ENCODE measurements at places on chromosomes 5 and 9.

- DNase-seq = no peak
These were observed 218.0 kb upstream of the C9orf72 start for GRCh38 chr9:27791311-27791710.

GRCh38 chr5:59236448-59236847 is 653.6 kb downstream of the RAB3C start:
- no peak for DNase-seq

GRCh38 chr9:134380542-134381271 is 54.5 kb downstream of the RXRA start:
- DNase-seq = no peak

DNA sequence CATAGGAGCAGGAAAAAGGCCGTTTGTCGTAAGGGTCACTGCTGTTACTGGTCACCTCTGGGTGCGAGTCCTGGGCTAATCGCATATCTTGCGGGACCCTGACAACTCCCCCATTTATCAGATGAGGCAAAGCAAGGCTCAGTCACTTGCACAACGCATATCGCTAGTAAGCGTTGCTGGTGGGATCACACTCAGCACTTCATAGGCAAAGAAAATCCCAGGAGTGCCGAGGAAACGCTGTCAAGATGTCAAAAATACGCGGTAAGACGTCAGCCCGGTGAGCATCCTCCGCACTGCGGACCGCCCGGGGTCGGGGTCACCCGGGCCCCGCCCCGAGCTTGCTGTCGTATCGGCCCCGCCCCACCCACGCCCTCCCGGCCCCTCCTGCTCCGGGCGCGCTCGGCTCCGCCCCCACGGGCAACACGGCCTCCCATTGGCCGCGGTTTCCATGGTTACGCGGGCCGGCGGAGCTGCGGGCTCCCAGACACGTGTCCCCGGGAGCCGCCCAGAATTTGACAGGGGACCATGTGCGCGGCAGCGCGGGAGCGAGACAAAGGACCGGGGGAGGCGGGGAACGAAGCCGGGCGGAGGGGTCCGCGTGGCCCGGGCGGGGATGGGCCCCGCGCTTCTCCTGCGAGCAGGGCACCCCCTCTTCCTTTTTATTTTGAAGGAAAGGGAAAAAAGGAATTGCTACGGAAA is 80.2 kb upstream of the IER5L start:
- peak; percentile 89 for DNase-seq

DNA sequence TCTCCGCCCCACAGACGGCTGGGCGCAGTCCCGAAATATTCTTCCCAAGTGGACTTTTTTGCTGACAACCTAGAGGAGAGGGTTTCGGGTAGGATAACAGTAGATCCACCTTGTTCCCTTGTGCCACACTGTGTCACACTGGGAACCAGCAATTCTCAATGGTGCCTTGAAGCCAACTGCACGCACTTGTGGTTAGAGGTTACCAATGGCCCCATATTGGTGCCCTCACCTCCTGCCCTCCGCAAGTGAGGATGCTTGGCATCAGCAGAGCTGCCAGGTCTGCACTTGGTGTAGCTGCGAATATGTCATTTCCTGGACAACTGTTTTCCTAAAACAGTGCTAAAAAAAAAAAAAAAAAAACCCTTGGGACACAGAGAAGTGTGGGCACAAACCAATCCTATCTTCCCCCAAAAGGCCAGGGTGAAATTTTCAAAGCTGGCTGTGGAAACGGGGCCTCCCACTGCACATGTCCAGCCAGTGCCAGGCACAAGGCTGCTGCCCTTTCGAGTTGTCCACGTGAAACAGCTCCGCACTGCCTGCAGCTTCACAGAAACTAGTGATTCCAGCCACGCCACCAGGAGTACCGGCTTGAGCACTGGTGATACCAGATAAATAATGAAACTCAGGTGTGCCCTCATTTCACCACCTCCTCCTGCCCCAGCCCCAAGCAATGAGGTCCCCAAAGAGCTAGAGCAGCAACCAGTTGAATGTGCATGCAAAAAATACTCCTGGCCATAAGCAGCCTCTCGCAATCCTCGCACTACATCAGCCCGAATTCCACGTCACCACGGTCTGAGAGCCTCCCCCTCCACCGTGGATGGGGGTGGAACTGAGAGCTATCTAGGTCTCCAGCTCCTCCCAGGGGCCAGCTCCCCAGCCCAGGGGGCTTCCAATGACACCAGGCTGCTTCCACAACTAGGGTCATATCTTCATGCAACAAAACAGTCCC is 51.2 kb downstream of the USP20 start:
- no peak for DNase-seq

GRCh38 chr5:43533646-43534045 is 18.7 kb upstream of the C5orf34 start:
- no peak for DNase-seq

GRCh38 chr5:54401515-54401914 is 54.0 kb upstream of the HSPB3 start:
- no peak for DNase-seq

GRCh38 chr5:98929710-98930298 is 997 bp upstream of the CHD1 start:
- no peak for DNase-seq

DNA sequence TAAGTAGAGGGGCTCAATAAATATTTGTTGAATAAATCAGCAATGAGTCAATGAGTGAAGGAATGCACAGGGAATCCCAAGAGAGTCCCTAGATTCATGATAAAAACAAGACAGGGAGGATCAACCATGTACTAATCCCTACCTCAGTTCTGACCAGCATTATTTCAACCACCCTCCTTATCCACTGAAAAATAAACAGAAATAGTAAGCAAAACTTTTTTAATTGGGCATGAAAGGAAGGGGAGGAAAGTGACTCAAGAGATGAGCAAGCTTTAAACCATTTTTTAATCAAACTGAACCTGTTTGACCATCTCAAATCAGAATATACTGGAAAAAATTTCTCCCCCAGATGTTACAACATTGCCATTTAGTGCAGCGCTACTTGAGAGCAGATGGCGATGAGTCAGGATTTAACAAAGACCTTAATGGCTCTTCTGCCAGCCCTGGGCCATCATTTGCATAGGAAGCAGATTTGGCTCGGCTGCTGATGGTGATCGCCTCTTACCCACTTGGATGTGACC is 194.8 kb upstream of the SLC30A5 start:
- peak; percentile 38 for DNase-seq

GRCh38 chr9:113654605-113655428 is 191.3 kb downstream of the RGS3 start:
- no peak for DNase-seq

DNA sequence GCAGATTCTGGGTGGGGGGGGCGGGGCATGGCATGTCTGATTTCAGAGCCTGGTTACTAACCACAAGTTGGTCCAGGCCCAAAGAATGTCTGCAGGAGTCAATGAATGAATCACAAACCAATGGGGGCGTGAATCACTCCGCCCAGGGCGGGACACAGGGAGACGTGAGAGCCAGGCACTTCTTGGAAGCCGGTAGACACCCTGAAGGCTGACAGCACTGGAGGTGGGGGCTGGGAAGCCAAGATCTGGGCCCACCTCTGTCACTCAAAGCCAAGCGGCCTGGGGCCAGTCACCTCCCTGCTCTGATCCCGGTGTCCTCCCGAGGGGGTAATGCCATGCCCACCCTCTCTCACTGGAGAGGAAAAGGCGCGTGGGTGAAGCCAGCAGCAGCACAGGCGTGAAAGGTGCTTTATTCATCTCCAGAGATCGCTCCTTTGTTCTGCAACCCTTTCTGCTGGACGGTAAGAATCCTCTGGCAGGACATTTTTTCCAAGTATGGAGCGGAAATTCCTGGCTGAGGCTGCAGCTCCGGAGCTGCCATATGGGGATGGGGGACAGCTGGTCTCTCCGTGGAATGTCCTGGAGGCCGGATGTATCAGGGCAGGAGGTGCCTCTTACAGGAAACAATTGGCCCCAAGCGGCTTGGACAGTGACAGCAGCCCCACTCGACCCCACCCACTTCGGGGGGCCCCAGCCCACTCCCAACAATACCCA is 85.0 kb downstream of the STK10 start:
- no peak for DNase-seq

GRCh38 chr5:10145923-10146401 is 103.7 kb downstream of the ATPSCKMT start:
- DNase-seq = no peak

GRCh38 chr5:133487093-133487492 is 125.2 kb downstream of the FSTL4 start:
- DNase-seq = no peak

DNA sequence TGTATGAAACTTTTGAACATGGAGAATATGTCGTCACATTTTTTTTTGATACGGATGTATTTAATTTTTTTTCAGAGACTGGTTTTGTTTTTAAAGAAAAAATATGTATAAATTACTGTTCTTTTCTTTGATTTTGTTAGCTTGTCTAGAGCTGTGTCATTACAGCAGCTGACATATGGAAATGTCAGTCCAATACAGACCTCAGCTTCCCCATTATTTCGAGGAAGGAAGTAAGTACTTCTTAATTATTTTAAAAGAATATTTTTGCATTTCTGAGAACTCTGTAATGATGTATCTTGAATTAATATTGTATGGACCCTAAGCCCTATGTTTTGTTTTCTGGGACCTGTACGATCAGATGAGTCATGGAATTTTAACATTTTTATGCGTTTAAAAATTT is 7.6 kb downstream of the TENT2 start:
- no peak for DNase-seq

DNA sequence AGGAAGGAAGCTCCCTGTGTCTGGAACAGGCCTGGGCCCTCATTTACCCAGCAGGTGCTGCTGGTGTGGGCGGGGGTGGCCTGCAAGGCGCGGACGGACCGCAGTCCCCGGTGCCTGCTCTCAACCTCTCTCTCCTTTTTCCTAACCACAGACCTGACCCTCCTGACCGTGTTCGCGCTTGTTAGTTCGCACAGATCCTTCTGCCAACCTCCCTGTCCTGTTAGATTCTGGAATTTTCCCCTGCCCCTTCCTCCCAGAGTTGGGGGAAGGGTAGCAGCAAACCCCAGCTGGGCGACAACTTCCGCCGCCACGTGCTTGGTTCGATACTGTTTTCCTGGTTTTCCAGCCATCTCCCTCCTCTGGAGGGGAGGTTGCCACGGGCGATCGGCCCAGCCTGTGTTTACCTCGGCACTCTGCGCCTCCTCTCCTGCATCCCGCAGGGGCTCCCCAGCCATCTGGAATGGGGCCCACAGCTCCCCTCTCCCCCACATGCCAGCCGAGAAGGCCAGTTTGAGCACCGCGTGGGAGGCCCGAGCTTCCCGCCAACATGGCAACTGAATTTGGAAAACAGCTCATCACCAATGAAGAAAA is 70.8 kb upstream of the UNC5A start:
- DNase-seq = peak; percentile 81

Measured in NCI-H1092 (cell line).